ENCODE measurements at places on chromosomes 4 and X. TPM values are rescaled to one million over a fixed set of nuclear protein-coding genes. Genes with fewer than 3 reads are reported as not detected.

Gene SLC2A9
- 0.98 TPM for total RNA-seq

Gene RBMXL3
- not detected for total RNA-seq

Gene DRP2
- 0.55 TPM for total RNA-seq

Gene F8A1
- total RNA-seq, result 52.0 TPM
